ENCODE measurements at places on chromosomes 2 and 18.

- no peak for DNase-seq
These were observed 143.1 kb upstream of the PELI1 start for GRCh38 chr2:64287202-64287740.

GRCh38 chr2:16005816-16006536, 65.6 kb downstream of the MYCN start:
- DNase-seq, result no peak

DNA sequence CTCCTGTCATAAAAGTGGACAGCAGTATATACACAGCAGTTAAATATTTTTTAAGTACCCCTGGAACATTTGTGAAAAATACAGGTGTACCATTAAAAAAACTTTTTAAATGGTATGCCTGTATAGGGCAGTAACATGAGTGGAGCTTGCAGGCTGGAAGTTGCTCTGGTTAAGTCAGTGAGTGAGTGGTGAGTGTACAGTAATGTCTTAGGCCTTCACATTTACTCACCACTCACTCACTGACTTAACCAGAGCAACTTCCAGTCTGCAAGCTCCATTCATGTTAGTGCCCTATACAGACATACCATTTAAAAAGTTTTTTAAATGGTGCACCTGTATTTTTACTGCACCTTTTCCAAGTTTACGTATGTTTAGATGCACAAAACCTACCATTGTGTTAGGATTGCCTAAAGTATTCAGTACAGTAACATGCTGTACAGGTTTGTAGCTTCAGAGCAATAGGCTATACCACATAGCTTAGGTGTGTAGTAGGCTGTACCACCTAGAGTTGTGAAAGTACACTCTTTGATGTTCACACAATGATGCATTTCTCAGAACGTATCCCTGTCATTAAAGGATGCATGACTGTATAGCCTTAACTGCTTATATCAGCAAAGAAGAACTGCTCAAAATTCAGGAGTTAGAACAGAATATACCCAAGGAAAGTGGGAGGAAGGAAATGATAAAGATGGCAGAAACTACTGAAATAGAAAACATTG, 112.6 kb downstream of the EHBP1 start:
- DNase-seq, result no peak

GRCh38 chr2:186068139-186068801, 329.7 kb downstream of the FSIP2 start:
- DNase-seq, result no peak

- no peak for DNase-seq
These were observed 183.9 kb downstream of the NCK2 start for GRCh38 chr2:105928563-105928962.

DNA sequence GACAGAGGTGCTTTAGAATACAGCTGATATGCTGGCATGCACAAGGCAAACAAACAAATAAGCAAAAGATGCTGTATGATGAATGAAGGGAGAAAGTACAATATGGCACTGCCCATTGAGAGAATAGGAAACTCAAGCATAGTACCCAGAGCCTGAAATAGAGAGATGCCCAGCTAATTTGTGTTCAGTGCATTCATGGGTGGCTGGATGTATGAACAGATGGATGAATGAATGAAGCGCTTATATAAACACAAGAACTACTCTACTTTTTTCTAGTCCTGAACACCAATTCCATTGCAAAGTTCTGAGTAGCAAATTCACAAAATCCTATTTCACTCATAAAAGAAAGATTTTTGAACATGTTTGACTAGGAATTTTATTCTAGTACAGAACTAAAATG, 756.3 kb downstream of the SATB2 start:
- DNase-seq, result no peak

GRCh38 chr2:229719926-229720647, 5.7 kb upstream of the DNER start:
- DNase-seq, result no peak

DNA sequence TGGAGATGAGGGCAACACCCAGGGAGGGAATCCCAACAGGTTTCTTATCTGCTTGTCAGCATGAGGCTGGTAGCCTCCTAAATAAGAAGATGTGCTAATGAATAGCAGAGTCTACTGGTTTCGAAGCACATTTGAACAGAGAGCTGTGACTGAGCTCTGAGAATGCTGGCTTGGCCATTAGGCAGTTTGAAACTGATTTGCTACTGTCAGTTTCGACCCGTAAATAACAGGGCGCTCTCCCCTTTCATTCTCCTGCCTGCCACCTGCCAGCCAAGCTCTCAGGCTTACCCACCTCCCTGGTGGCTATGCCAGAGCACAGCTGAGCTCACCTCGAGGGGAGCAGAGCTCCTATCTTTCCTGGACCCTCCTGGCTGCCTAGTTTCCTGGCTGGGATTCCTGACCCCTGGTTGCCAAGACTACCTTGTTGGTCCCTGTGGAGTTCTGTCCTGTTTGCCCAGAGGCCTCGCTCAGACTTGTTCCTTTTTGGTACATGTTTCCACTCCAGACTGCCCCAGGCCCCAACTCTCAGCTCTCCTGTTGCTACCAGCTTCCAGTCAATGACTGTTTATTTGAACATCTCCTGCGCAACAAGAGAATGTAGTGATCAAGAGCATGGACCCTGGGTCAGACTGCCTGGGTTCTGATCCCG, 102.3 kb upstream of the ALPP start:
- DNase-seq, result no peak

- DNase-seq, result no peak
These were observed 56.8 kb upstream of the ST3GAL5 start for GRCh38 chr2:85945586-85945985.

- DNase-seq, result no peak
These were observed 51.6 kb upstream of the DSEL start for GRCh38 chr18:67568166-67568565.

- no peak for DNase-seq
These were observed 13.6 kb downstream of the ADI1 start for GRCh38 chr2:3505771-3506170.

DNA sequence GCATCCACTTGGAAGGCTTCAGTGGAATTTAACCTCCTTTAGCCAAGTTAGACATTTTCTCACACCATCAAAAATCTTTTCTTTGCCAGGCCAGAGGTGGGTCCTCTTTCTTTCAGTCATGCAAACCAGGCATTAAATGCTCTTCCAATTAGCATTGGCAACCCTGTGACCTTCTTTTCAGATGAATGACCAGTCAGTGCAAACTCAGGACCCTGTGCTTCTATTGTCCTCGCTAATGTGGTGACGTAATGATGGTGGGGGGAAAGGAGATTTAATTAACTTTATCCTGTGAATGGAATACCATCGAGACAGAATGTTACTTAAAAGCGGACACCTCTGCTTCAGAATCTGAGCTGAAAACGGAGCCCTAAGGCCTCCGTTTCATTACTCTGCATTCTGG, 23.2 kb upstream of the STPG4 start:
- DNase-seq, result no peak

- DNase-seq, result no peak
These were observed 67.8 kb downstream of the CWC22 start for GRCh38 chr2:179939259-179939658.

DNA sequence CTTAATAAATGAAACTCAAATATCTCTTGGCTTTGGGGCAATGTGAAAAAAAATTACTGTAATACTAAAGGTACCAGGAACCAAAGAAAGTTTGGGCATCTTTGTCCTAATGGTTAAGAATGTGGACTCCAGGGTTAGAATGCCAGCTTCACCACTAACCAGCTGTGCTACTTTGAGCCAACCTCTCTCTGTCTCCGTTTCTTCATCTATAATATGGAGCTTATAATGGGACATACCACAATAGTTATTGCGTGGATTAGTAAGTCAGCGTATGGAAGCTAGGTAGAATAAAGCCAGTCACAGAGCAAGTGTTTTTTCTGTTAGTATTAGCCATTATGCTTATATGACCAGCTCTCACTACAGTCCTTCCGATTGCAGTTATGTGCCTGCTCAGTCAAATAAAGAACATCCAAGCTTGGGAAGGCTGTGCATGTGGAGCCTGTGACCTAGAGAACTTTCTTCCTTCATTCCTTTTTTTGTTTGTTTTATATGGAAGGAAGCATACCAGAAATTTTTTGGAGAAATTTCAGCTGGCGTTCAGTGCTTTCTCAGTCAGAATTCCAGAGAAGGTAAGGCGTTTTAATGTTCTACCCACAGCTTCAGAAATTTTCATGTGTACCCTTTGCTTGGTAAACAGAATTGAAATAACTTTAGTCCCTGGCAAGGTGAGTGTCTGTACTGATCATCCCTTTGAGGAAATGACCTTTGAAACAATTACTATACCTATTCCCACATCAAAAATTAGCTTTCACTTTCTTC, 114.0 kb upstream of the RND3 start:
- DNase-seq, result no peak

GRCh38 chr18:48848641-48849143, 102.1 kb downstream of the SMAD7 start:
- no peak for DNase-seq

DNA sequence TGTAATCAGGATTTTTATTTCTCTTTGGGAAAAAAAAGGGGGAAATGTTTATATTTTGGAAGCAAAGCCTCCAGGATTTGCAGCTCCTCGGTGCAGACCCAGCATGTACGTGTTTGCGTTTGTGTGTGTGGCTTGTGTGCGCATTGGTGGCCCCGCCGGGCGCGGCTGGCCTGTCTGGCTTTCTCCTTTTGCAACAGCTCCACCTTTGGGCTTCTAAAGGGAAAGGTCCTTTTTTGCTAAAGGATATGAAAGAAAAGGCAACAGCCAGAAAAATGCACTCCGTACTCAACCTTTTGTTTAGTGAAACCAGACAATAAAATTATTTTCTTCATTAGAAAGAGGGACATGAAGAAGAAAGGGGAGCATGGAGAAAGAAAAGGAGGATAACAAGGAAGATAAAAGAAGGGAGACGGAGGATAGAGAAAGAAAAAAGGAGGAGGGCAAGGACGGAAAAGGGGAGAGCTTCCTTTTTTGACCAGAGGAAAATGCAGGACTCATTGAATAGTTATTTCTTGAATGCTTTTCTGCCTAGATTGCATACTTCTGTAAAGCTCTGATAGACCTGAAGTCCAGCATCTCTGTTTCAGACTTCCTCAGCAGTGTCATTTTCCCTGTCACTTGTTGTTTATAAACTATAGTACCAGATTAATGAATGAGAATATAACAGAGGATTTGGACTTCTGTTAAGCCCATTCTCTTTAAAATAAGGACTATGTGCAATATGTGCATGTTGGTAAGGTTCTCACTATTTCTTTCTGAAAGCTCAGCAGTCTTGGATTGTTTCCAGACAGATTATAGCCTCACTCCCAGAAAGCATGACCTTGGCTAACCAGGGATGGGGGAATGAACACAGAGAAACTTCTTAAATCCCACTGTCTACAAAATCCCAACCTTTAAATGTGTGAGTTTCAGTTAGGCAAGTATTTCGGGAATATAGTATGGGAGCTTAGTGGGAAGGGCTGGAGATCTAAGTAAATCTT, 563.1 kb upstream of the PIK3C3 start:
- no peak for DNase-seq

DNA sequence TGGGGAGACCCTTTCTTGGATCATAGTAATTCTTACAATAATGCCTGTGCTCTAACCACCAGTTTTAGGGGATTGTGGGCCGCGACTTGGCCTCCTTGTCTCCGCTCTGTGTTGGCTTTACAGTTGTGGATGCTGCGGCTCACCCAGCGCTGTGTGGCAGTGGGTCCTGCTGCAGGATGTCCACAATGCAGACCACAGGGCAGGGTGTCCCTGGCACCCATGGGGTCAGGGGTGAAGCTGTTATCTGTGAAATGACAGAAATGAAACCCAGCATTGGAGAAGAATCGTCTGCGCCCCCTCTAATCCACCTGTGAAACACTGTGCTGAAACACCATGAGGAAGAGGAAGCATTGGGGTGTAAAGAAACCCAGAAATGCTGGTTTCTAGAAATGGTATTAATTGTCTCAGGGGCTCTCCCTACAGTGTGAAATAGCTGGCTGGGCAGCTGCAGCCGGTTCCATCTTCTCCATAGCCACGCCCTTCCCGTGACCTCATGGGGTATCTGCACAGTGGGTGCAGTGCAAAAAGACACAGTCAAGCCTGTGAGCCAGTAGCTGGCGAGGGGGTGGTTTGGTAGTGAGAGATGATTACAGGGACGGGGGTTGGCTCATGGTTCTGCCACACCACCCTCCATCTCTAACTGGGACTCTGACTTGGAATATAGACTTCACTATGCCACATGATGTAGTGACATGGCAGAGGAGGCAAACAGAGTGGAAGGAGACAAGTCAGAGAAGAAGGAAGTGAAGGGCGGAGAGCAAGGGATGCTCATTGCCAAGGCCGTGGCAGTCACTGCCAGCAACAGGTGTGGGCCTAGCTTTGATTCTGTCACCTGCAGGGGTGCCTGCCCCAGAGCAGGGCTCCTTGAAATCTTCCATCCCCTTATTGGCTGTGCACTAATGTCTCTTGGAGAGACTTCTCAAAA, 16.2 kb downstream of the INPP4A start:
- no peak for DNase-seq

DNA sequence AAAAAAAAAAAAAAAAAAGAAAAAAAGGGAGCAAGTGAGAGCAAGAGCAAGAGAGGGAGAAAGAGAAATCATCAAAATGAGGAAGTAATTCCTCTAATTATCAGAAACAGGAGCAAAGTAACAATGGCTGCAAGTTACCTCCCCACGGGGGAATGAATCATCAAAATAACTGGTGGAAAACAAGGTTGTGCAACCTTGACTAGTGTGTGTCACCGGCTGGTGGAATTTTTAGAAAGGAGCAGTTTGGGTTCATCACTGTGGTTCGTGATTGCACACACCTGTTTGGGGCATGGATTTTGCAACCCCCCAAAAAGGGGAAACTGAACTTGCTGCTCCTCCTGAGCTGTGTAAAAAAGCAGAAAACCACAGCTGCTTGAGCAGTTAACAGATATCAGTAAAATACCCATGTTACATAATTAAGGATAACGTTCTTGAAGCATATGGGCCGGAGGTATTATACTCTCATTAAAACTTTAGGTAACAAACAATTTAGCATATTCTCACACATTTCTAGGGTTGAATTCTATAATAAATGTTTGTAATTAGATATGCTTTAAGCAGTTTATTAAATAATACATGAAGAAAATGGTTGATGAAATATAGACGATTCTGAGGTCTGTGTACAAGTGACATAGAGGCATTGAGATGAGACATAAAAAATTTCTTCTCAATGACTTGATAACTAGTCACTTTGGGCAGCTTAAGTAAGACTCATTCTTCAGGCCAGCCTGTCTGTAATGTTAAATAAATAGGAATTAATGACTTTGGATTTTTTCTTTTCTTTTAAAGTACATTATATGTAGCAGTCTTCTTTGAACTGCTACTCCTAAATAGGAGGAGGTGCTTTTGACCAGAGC, 184.2 kb upstream of the ZEB2 start:
- DNase-seq, result no peak
